ENCODE measurements at places on chromosomes 12 and 14.

DNA sequence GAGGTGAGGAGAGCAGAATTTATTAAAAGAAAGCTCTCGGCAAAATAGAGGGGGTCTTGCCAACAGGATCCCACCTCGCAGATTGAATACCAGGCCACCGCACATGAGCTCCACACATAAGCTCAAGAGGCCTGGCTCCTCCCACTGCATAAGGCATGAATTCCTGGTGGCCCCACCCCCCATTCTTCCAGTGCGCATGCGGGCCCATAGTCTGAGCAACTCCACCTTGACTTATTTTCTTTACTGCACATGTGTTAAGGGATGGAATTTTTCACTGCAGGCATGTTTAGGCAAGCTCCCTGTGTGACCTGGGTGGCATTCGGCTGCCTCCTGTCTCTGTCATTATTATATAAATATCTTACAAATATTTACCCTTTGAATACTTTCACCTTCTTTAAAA, 412.5 kb downstream of the RMST start:
- DNase-seq: no peak

- DNase-seq: no peak
These were observed 1.1 kb downstream of the ETV6 start for GRCh38 chr12:11650286-11651281.

DNA sequence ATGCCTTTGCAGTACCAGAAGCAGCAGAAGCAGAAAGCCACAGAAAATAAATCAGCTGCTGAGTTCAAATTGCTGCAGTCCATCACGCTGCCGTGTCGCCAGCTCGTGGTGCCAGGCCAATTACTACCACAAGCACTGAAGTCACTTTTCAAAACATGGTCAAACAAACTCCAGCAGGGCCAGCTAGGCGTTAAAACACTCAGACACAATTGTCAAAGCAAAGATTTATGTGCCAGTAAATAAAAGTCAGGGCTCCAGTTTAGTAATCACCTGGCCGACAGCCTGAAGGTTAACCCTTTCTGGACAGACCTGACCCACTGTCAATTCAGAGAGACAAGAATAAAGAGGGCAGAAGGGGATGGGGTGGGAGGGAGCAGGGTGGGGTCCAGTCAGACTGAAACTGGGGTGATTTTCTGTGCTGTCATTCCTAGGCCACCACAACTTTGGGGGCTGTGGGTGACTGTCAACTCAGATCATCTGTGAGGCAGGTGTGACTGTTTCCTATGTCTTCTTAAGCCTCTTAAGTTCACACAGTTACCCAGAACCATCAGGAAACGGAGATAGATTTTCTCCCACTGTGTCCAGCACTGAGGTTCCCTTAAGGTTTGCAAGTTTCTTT, 109.8 kb upstream of the FUT8 start:
- no peak for DNase-seq

GRCh38 chr12:42590330-42590934, 886 bp upstream of the PRICKLE1 start:
- DNase-seq: no peak

- DNase-seq: no peak
These were observed 96.3 kb downstream of the CACNA1C start for GRCh38 chr12:2149091-2149490.

- peak; percentile 62 for DNase-seq
These were observed 381.2 kb upstream of the FAR2 start for GRCh38 chr12:28767836-28768348.
